ENCODE measurements at places on chromosomes 2 and 18.

DNA sequence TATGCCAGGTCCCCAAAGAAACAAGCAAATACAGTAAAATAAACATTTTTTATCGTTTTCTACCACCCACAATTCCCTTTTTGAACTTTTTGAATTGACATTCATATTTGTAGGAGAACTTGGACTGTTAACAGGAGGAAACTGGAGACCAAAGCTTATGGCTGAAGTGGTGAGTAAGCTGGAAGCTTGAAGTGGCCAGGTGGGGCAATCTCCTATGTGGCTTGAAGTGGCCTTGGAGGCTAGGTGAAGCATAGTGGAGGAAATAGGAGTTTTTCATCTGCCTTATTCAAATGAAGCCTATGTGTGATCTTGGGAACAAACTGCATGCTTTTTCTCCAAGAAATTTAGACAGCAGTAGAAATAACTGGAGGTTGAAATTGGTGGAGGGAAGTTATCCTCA is 962.9 kb upstream of the FANCL start:
- DNase-seq = no peak

- no peak for DNase-seq
Observed at GRCh38 chr2:24842081-24843050, 49.1 kb downstream of the CENPO start.

GRCh38 chr2:16869711-16870110 is 204.1 kb upstream of the CYRIA start:
- DNase-seq = no peak

DNA sequence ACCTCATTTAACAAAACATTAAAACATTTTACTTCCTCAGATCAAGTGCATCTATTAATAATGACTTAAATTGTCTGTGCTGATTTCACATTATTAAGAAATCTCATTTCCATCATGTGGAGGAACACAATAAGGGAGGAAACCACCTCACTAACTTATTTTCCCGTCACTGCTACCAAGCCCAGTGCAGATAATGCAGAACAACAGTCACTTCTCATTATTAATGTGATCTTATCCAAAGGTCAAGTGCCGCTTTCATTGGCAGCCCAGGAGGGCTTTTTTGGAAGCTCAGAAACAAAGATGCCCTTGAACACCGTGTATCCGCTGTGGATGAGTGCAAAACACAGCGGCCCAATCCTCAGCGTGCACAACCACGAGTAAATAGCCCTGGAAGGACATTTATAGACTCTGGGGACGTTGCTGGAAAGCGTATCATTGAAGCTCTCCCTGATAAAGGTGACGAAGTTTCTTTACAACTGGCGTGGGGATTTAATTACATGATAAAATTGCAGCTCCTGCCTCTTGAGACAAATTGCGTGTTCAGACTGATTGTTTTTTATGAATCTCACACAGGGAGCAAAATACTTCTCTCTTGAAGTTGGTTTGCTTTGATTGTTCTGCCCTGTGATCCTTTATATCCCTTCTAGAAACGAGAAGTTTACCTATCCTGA is 13.2 kb downstream of the ASB18 start:
- DNase-seq = no peak

GRCh38 chr2:150391779-150392178 is 95.7 kb downstream of the RND3 start:
- no peak for DNase-seq

DNA sequence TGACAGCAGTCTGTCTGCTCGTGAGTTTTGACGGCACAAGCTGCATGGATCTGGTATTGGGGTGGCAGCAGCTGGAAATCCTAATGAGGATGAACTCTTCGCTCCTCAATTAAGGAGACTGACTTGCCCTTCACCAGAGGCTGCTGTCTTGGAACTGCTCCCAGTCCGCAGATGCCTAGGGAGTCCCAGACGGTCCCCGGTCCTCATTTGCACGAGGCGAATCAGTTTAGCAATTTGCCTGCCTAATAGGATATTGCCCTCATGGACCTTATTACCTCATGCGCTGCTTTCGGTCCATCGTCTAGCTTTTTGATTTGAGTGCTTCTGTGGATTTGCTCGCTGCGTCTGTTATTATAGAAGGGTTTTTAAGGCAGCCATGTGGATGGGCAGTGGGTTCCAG is 40.6 kb downstream of the ASAP2 start:
- no peak for DNase-seq

- DNase-seq = peak; percentile 6
Observed at GRCh38 chr2:144162652-144163051, 357.3 kb downstream of the ZEB2 start.

DNA sequence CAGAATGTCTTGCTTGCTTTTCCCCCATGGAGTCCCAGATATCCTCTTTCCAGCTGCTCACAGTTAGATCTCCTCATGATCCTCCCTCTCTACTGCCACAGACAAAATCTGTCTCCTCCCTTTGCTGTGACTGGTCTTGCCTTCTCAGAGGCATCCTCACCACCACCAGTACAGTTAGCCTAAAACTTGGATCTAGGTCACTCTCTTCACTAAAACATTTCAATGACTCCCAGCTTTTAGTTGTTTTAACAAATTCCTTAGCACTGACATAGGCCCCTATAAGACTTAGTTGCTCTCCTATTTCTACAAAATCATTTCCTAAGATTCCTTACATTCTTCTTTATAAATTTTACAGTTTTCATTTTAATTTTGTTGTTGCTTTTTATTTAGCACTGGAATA is 734.2 kb upstream of the CHAC2 start:
- DNase-seq = no peak

- no peak for DNase-seq
Observed at GRCh38 chr2:206062724-206063123, 23.2 kb downstream of the INO80D start.

GRCh38 chr2:173719471-173719870 is 245.7 kb downstream of the SP3 start:
- DNase-seq = no peak

GRCh38 chr2:53635694-53636093 is 131.9 kb upstream of the CHAC2 start:
- no peak for DNase-seq

DNA sequence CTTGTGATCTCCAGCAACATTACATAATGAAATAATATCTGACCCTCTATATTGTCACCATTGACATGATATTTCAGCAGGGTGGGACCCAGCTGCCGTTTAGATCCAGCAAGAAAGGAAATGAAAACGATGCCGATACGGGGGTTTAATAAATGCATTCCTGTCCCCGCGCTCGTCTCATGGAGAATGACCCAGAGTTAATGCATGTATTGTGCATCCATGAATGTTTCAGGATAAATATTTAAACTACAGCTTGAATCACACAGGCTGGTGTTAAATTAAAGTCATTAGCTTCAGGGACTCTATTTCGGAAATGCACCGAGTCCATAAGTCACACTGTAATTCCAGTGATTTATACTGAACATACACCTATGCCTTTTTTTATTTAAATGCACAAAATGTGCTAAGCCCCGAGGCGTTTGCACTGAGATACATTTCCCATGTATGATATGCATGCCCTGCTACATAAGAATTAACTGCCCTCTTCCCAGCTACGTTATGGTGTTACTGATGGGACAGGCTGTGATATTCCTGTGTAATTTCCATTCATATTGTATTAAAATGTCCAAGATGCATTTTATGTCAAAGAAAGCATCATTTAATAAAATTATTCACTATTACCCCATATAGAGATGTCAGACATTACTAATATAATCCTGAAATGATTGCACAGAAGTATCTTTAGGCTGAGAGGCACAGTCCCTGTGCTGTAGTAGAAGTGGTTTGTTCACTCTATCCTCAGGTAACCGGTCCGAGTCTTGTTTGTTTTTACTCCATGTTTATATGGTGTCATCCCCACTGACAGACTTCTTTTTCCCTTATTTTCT is 109.3 kb upstream of the ZNF516 start:
- no peak for DNase-seq

GRCh38 chr2:47344890-47345589 is 57.9 kb upstream of the MSH2 start:
- no peak for DNase-seq

- DNase-seq = no peak
Observed at GRCh38 chr2:207516206-207516605, 13.6 kb upstream of the CREB1 start.

DNA sequence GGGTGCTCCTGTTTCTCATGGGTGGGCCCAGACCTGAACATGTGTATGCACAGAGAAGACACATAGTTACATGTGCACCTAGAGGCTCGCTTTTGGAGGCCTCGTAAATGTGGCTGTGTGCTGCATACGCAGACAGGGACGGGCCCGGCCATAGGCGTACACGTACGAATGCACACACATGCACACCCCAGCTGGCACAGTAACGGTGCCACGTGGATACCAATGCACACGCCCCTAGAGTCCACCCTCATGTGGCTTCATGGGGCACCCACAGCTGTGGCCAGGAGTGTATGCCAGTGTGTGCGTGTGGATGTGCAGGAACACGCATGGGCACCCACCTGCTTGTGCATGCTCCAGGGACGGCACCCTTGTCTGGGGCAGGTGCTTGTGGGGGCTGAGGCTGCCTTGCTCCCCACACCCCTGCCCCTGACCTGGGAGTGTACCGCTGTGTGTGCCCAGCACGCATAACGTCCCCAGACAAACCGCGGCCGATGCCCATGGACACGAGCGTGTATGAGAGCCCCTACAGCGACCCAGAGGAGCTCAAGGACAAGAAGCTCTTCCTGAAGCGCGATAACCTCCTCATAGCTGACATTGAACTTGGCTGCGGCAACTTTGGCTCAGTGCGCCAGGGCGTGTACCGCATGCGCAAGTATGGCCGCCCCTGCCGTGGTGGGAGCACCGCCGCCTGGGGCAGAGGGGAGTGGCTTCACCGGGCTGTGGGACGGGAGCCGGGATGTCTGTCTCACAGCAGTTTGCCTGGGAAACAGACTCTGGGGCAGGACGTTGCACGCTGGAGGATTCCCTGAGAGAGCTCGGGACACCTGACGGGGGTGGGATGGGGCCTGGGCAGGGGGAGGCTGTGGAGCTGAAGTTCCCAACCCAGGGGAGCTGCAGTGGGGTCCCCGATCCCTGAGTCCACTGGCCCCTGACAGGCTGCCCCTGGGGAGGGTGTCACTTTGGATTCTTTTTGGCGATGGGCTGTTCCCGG is 21.0 kb downstream of the ZAP70 start:
- no peak for DNase-seq

DNA sequence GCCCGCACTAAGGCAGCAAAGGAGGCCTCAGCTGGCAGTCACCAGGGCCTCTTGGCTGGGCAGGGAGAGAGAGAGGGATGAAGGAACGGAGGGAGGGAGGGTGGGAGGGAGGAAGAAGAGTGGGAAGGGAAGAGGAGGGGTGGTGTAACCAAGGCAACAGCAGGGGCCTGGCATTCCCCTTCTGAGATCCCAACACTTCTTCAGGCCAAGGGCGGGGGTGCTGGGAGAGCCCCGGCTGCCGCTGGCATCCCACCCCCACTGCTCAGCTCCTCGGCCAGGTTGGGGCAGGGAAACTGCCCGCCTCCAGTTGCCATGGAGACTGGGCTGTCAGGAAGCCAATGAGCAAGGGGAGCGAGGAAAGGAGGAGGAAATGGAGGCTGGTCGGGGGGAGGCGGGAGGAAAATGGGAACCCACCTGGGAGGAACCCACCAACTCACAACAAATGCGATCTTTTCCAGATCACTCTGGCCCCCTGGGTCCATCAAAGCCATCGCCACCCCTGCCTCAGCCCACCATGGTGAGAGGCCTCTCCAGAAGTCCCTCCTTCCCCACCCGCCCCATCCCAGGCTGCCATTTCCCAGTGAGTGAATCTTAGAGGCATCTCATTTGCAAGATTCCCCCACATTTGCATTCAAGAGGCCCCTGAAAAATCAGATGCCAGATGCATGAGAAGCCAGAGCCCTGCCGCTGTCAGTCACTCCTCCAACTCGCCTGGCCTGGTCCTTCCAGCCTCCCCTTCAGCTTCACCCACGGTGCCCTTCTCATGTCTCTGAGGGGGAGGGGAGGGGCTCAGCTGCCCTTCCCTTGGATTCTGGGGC is 12.4 kb downstream of the SH2D6 start:
- DNase-seq = no peak

GRCh38 chr2:219684721-219685689 is 57.6 kb downstream of the SLC4A3 start:
- peak; percentile 7 for DNase-seq

DNA sequence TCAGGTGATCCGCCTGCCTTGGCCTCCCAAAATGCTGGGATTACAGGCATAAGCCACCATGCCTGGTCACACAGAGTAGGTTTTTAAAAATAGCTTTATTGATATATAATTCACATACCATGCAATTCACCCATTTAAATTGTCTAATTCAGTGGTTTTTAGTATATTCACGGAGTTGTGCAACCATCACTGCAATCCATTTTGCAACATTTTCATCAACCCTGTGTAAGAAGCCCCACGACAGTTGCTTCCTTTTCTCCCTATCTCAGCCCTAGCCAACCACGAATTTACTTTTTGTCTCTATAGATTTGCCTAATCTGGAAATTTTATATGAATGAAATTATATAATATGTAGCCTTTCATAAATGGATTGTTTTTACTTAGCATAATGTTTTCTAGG is 266.4 kb downstream of the NAPG start:
- DNase-seq = no peak

DNA sequence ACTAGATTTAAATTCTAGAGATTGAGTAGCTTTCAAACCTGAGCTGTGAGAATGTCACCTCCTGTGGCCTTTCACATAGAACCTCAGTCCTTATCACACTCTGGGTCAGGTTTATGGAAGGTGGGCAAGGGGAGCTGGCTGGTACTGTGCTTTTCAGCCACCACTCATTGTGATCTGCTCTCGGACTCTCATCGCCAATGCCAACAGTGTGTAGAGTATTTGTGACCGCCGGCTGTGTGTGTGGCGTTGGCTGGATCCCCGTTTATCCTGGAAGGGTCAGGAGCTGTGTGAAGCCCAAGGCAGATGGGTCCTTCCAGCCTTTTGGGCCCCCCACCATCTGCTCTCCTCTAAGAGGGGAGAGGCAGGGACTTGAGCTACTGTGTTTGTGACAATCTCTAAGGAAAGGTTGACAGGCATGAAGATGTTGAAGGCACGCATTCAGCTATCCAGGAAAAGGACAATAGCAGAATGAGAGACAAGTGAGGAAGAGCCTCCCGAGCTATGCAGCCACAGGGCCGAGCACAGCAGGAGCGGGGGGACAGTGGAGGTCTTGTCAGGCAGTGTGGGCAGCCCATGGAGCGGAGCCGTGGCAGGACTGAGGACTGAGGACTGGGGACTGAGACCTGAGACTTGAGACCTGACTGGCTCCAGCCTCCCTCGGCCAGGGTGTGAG is 107.1 kb upstream of the TPO start:
- DNase-seq = no peak

DNA sequence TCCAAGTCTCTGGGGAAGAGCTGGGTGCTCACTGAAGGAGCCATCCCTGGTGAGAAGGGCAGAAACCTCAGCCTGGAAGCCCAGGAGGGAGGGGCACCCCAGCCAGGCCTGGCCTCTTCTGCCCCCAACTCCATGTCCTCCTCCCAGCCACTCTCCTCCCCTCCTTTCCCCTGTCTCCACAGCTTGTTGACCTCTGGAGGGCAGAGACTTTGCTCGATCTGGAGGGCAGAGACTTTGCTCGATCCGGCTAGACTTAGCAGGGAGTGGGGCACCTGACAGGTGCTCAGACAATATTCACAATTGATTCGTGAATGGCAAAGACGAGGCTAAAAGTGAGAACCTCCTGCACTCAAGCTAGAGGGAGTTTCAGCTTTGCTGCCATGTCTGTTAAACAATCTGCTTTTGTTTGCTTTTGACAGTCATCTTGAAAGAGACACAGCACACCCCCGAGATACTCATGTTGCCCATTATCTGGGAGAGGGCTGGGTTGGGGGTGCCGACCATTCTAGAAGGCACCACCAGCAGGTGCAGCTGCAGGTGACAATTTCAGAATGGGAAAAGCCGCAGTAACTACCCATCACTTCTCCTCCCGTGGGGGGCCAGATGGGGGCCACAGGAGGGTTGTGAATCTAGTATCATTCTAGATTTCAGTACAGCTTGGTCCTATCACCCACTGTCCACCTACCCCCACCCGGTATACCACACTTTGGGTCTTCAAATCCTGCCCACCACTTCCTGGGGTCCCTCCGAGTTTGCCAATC is 54.8 kb downstream of the DNMT3A start:
- no peak for DNase-seq
